ENCODE measurements at places on chromosomes 12 and 14.

DNA sequence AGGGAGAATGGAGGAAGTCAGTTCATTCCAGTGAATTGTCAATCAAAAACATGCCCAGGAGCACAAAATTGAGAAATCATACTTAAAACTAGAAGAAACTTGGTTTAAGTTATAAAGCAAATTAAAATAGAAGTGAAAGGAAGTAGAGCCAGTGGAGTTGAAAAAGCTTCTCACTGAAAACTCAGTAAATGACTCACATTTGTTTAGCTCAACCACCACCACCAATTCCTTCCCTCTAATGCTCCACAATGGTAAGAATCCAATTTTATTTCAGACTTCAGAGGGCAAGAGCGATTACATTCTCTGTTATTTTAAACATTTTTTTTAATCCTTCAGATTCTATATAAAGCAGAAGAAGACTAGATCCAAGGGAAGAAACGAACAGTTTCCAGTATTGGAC, 19.4 kb downstream of the UTP20 start:
- DNase-seq = no peak

GRCh38 chr12:131867471-131867870, 27.0 kb upstream of the ULK1 start:
- DNase-seq = no peak

GRCh38 chr12:66877925-66878324, 199.0 kb upstream of the GRIP1 start:
- DNase-seq = no peak

- no peak for DNase-seq
Measured at GRCh38 chr12:53205747-53206419, 1.2 kb downstream of the ITGB7 start.

DNA sequence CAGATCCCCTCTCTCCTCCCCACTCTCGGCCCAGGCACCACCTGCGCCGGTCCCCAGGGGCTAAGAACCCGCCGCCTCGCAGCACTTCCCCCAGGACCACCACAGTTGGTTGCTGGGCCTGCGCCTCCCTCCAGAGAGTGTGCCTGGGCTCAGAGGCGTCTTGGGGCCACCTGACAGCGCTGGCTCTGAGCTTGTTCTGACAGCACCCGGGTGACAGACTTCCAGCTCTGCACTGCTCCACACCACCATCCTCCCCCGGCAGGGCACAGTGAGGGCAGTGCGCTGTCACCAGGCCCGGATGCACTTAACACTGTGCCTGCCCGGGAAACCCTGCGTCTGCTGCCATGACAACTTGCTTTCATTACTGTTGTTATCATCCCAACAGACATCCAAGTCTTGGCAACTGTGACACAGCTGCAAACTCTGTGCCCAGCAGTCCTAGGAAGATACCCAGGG, 6.6 kb downstream of the BRF1 start:
- DNase-seq = no peak

GRCh38 chr12:20044846-20045245, 323.5 kb upstream of the PDE3A start:
- no peak for DNase-seq

GRCh38 chr12:127268213-127268612, 998.8 kb upstream of the TMEM132C start:
- no peak for DNase-seq

- DNase-seq = no peak
Measured at GRCh38 chr12:81859521-81859920, 100.4 kb upstream of the PPFIA2 start.

GRCh38 chr12:109671502-109671901, 42.1 kb upstream of the FAM222A start:
- DNase-seq = no peak

GRCh38 chr14:36750244-36750643, 88.6 kb downstream of the PAX9 start:
- DNase-seq = no peak

DNA sequence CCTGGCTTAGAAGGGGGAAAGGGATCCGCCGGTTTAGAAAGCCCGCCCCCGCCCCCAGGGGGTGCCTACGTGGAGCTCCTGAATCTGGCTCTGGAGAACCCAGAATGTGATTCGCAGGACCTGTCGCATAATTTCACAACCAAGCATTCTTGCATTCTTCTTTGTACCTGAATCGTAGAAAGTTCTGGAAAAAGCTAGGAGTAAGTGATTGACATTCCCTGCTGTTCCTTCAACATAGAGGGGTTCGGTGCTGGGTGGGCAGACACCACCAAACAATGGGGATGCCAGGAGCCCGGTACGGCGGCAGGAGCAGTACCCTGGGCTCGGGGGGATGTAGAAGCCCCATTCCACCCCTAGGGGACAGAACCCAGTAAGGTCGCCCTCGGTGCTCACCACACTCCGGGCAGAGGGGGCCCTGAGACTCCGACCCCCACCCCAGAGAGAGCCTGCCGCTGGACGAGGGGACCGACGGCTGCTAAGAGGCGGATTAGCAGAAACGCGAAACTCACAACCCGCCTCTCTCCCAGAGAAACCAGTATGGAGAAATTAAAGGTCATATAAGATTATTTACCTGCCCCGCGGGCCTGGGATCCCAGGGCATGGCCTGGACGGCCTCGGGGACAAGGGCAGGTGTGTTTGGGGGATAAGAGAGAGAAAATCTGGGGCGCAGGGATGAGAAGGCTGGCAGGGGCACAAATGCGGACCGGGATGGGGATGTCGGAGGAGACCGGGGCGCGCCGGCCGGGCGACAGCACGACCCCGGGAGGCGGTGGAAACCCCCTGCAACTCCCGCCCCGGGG, 520 bp downstream of the CSRP2 start:
- DNase-seq = peak; percentile 0

GRCh38 chr12:27549801-27550652, 26.0 kb downstream of the PPFIBP1 start:
- DNase-seq = no peak

DNA sequence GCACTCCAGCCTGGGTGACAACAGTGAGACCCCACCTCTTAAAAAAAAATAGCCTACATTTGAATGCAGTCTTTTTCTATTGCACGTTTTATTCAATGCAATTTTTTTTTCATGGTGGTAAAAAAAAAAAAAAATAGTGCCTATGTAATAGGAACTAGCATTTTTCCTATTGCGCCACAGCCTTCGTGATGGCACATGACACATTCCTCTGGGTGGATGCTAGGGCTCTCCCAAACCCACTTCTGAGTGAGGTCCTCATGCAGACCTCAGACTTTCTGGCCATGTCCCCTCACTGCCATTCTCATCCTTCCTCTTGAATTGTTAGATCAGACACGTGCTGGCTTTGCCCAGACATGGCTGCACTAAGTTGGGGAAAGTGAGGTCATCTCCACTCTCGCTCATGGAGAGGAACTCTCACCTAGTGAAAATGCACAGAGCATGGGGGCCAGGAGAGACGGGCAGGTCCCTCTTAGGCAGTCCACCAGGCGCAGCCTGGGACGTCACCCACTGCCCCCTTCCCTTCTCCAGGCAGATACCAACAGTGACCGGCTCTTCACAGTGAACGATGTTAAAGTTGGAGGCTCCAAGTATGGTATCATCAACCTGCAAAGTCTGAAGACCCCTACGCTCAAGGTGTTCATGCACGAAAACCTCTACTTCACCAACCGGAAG, 19.2 kb downstream of the DCAF4 start:
- no peak for DNase-seq

DNA sequence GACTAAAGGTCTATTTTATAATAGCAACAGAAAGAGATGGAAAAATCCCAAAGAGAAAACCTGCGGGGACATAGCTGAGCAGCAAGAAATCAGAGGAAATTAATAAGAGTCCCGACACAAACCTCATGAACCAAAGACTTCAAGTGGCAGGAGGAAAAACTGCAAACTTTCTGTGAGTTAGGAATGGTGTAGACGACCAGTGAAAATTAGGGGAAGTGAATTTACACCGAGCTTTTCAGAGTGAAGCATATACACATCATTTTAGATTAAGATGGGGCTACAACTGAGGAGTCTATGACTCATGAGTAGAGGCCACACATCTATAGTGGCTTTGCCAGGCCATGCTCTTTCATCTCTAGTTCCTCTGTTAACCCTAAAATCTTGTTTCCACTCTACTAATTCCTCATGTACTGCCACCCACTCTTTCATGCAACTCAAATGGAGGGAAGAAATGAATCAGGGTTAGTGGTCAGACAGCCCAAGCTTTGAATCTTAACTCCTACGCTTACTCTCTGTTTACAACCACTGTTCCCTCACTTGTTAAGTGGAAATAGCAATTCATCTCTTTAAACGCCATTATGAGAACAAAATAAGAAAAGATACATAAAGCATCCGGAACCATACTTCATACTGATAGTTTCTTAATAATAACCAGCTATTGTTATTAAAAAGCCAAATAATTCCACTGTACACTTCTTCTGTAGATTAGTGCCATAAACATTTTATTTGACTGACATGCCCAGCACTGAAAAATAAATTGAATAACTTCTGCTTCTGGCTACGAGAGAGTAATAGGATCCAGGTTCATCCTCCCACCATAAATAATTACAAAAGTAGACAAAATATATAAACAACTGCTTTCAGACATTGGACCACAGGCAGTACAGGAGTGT, 219.3 kb downstream of the RMST start:
- DNase-seq = no peak

GRCh38 chr12:2387103-2387834, 334.5 kb downstream of the CACNA1C start:
- DNase-seq = no peak

- DNase-seq = no peak
Measured at GRCh38 chr14:80269353-80269925, 58.1 kb upstream of the DIO2 start.

- DNase-seq = no peak
Measured at GRCh38 chr12:9114946-9115345, 773 bp downstream of the A2M start.

- no peak for DNase-seq
Measured at GRCh38 chr12:10612984-10613348, 443 bp downstream of the MAGOHB start.

DNA sequence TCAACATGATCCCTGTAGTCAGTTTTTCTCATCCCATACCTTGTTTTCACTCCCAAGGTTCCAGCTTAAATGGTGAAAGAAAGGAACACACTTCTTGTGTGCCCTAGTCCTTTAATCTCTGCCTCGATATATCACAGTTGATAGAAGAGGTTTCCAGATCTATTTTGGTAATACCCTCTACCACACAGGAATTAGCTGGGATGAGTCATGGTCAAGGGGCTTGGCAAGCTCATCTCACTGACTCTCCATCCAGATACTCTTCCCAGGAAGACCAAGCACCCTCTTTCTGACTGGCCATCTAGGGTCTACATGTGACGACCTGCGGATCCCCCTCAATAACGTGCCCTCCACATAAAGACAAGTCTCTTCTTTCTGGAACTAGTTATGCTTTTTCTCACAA, 277.9 kb downstream of the ITPR2 start:
- DNase-seq = no peak

DNA sequence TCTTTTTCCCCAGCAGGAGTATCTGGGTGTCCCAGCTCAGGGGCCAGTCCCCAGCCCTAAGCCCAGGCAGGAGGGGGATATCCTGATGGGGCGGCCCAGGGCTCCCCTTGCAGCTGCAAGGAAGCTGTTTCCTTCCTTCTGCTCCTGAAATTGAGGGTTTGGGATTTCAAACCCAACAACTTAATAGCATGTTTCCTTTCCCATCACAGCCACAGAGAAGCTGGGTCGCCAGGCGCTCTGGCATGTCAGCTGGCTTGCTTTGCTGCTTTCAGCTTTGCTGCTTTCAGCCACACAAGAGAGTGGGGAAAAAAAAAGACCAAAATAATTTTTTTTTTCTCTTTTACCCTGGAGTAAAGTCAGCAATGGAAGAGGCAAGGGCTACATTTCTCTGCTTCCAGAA, 30.0 kb downstream of the HVCN1 start:
- DNase-seq = no peak

DNA sequence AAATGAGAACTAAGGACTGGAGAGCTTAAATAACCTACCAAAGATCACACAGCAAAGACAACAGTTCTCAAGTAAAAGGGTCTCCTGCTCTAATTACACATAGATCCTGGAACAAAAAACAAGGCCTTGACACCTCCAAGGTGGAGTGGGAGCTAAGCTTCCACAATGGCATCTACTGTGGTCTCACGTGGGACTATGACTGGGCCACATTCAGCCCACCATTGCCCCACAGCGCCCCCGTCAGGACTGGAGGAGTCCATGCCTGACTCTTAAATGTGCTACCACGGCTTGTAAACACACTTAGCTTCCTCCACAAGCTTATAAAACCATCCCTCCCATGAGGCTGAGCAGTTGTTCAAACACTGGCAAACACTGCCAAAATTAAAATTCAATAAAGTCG, 88.5 kb downstream of the GCH1 start:
- DNase-seq = no peak

- DNase-seq = no peak
Measured at GRCh38 chr14:63163306-63163705, 40.9 kb upstream of the RHOJ start.

DNA sequence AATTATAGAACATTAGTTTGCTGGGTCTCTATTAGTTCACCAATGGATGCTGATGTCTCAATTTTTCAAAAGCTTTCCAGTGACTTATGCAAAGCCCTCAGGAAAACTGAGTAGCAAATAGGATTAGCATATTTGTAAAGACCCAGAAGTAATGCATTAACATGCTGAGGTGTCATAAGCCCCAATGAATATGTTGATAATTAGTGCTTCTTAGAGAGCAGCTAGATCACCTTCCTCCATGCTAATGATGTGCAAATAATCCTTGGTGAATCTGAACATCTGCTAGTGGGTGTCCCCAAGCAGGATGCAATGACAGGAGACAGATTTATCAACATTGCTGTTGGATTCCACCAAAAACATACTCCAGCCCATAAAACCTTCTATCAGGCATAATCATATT, 19.0 kb downstream of the IFNG start:
- DNase-seq = no peak

- no peak for DNase-seq
Measured at GRCh38 chr12:52019113-52019770, 12.5 kb downstream of the TAMALIN start.

DNA sequence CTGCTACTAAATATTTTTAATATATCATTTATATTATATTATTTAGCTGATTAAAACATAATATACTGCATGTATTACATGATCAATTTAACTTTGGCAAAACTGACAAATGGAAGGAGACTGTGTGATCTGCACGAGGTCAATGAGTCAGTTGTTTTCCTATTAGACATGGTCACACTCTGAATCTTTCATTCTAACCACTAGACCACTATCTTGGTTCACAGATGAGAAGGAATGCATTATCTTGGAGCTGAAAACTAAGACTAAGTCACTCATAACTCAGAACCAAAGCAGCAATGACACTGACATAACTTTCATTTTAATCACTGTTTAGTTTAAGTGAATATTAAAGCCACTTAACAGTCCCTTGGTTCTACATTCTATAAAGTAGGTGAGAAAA, 37.4 kb downstream of the GNPTAB start:
- DNase-seq = no peak

DNA sequence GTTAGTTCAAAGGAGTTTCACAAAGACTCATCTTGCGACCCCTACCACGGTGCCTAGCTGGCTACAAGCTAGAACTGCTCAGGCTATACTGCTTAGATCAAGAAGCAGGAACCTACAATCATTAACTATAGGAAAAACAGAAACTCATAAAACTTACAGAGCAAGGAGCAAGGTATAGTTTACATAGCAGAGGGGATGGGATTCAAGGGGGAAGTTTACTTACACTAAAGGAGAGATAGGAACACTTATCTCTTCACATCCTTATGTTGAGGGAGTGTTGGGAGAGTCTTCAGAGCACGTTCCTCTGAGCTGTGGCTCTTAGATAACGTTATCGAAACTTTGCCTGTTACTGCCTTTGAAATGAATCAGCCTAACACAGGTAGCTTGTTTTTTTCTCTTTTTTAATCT, 58.1 kb downstream of the FSCB start:
- no peak for DNase-seq
